Uterus (tissue), 4 donors: ENCODE measurements at places on chromosomes 1 and 21.

DNA sequence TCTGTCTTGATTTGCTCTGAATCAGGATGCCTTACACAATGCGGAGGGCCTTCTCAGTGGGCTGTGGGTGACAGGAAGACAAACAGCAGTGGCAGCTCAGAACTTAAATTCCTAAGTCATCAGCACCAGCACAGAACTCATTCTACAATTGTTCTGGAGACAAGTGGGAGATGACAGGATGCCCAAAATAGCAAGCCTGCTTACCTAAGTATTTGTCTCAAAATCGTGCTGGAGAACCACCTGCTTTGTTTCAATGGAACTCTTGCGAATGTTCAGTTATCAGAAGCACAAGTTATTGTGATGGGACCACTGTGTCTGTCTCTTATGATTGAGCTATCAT, 76.1 kb downstream of the VCAM1 start:
- no peak for DNase-seq

DNA sequence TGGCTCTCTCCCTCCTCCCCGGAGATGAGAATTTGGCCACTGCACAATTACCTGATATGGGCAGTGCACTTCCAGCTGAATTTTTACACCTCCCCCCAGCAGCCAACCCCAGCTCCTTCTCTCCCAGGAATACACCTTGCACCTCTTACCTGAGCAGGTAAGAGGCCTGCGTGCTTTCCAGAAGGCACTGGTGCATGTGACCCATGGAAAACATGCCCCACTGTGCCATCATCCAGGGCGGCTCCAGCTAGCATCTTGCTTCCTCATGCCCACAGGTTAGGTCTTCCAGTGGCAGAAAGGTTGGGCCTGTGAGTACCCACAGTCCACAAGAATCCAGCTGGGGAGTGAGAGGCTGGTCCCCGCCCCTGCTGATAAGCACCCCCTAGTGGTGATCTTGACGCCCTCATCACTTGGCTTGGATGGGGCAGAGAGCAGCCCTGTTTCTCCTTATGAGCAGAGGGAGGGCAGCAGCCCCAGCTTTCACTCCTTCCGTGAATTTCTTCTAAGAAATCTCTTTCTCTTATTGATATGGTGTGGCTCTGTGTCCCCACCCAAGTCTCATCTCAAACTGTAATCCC, 57.8 kb downstream of the EDARADD start:
- DNase-seq: no peak

GRCh38 chr1:194533641-194534040, 1347.2 kb upstream of the B3GALT2 start:
- no peak for DNase-seq

DNA sequence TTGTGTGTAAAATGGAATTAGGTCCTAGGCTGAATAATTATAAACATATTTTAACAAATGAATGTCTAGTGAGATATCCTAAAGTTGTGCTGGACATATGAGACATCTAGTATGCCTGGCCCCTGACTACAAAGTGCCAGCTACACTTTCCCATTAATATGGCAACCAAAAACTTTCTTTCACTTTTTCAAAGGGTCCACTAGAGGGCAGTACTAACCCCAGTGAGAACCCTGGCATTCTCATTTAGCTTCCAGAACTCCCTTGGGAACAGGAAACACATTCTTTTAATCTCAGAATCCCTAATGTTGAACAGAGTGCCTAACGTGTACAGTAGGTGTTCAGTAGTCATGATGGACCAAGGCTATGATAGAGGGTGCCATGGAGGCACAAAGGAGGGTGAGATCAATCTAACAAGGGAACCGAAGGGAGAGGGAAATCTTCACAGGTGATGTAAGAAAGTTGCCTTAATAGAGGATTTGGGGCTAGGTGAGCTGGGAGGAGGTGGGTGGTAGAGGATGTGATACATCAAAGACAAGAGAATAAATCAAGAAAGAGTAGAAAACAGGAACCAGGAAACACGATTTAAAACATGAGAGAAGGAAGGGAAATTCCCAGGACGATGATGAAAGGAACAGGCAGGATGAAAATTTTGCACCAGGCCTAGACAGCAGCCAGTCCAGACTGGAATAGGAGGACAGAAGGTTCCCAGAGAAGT, 41.6 kb downstream of the NSL1 start:
- DNase-seq: no peak

GRCh38 chr1:84759756-84760155, 69.5 kb upstream of the SSX2IP start:
- DNase-seq: peak; percentile 47

GRCh38 chr21:14975136-14975919, 89.5 kb downstream of the NRIP1 start:
- DNase-seq: no peak

DNA sequence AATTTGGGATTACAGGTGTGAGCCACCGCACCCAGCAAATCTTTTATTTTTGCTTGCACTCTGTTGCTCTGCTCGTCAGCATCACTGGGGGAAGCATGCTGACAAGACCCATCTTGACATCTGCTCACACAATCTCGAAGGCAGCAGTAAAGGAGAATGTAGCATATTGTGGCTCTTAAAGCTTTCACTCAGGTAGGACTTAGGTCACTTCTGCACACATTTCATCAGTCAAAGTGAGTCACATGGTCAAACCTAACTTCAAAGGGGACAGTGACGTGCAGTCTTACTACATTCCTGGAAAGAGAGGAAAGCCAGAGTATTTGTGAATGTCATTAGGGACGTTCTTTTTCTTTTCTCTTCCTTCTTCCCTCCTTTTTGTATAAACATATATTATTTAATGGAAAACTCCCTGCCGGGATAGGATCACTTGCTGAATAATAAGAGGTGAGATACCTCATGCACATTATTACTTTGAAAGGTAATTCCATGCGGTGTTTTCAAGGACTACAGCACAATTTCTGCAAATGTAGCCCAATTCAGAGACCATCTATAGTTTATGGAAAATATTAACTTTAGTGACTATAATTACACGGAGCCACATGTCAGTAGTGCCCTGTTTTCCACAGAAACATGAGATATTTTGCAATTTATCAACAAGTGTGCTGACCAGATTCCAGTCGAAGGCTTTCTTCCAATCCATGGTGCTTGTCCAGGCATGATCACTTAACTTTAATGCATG, 19.3 kb upstream of the ACBD6 start:
- DNase-seq: no peak

- no peak for DNase-seq
Observed at GRCh38 chr1:228297822-228298221, 90.0 kb downstream of the OBSCN start.

DNA sequence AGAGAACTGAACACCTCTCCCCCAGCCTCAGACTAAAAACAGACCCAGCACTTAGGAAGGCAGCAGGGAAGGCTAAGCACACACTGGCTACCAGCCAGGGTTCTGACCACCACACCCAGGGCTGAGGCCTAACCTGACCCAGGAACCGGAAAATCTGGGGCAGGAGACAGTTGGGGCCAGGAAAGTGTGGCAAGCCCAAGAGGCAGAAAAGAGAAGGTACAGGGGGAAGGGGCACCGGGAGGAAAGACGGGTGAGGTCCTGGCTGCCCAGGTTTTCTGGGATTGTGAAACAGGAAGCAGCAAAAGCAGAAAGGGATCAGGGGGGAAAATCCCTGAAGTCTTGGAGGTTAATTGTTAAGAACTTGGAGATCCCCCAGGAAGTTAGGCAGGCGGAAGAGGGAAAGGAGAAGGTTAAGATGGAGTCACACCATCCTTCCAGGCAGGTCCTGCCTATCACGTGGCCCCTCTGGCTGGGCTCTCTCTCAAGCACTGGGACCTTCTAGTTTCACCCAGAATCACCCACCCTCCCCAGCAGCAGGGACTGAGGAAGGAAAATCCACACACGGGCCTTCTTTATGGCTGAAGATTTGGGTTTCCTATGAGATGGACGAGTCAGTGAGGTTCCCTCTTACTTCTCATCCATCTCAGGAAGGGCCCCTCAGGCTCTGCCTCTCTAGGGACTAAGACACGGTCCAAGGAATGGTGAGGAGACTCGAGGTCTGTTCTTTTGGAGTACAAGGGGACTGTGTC, 2.6 kb downstream of the HDGF start:
- peak; percentile 66 for DNase-seq

GRCh38 chr1:51189421-51190073, 46.5 kb upstream of the RNF11 start:
- peak; percentile 22 for DNase-seq

- no peak for DNase-seq
Observed at GRCh38 chr21:42619166-42619565, 34.3 kb upstream of the PDE9A start.

DNA sequence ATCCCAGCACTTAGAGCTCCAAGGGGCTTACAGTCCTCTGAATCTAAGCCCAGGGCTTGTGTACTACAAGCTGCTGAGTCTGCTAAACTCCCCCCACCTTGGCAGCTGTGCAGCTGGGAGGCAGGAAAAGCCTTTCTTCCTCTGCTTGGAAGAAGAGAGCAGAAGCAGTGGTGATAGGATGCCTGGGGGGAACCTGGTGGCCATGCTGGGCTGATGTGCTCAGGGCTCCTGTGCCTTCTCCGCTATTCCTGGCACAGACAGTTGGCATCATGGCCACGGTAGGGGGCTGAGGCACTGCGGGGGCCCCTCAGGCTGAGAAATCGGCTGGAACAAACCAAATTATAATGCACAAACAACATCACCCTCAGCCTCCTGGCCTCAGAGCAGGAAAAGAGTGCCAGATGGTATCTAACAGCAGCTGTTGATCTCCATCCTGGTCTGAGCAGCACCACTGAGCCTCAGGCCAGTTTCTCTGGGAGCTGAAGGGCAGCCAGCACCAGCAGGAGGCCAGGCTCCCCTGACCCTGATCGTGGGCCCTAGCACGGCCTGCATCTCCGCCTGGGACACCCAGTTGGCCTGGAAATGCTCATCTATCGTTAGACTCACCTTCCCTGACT, 35.8 kb downstream of the ECE1 start:
- DNase-seq: peak; percentile 63

- DNase-seq: no peak
Observed at GRCh38 chr1:226325178-226325577, 16.2 kb upstream of the LIN9 start.

- no peak for DNase-seq
Observed at GRCh38 chr1:224684979-224685425, 68.9 kb downstream of the CNIH3 start.

DNA sequence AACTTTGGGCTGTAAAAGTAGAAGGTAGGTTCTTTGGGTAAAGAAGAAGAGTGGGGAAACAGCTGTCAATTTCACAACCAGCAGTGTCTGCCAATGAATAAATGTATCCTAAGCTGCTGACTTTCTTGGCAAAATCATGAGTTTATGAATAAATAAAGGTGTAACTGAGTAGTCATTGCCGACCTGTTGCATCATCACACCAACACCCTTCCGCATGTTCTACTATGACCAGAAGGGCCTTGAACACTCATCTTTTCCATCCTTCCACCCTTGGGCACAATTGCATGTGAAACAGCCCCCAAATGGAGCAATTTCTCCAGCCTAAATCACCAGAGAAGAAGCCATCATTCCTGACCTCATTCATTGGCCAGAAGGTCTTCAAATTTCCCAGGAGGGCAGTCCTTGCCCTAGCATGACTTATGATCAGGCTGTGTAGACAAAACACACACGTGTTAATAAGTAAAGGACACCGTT, 31.2 kb upstream of the QSOX1 start:
- DNase-seq: no peak

GRCh38 chr1:12519693-12520364, 98.2 kb downstream of the DHRS3 start:
- no peak for DNase-seq

GRCh38 chr1:234777856-234778220, 167.9 kb upstream of the IRF2BP2 start:
- DNase-seq: no peak

- no peak for DNase-seq
Observed at GRCh38 chr1:66757722-66758240, 5.5 kb downstream of the DYNLT5 start.

DNA sequence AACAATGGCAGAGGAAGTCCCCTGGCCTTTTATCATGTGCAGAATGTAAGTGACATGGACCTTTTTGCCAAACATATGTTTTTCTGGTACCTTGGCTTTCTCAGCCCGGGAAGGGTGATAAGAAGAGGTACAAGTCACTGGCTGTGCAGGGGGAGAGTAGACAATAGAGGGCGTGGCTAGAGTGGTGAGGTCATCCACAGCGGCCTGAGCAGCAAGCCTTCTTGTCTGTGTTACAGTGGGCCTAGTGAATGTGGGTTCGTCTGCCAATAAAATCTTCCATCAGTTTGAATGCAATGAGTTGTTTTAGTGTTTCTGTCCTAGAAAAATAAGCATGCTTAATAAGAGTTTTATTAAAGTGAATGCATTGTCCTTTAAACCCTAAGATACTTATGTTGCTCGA, 59.0 kb upstream of the PGD start:
- DNase-seq: peak; percentile 24

DNA sequence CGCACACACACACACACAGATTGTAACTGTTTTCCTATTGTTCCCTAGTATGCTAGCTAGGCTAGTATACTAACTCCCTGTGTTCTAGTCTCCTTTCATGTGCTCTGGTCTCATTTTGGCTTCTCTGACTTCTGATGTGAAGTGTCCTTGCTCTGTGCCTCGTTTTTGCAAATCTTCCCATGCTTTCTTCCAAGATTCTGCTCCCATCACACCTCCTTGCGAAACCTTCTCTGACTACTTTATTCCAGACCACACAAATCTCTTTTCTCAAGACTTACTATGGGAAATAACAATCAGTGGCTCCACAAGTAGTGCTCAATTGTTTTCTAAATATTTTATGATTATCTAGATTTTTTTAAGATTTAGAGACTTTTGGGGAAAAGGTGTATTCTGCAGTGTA, 10.3 kb downstream of the PRRX1 start:
- DNase-seq: no peak

GRCh38 chr1:229716069-229716468, 90.0 kb downstream of the URB2 start:
- DNase-seq: no peak

DNA sequence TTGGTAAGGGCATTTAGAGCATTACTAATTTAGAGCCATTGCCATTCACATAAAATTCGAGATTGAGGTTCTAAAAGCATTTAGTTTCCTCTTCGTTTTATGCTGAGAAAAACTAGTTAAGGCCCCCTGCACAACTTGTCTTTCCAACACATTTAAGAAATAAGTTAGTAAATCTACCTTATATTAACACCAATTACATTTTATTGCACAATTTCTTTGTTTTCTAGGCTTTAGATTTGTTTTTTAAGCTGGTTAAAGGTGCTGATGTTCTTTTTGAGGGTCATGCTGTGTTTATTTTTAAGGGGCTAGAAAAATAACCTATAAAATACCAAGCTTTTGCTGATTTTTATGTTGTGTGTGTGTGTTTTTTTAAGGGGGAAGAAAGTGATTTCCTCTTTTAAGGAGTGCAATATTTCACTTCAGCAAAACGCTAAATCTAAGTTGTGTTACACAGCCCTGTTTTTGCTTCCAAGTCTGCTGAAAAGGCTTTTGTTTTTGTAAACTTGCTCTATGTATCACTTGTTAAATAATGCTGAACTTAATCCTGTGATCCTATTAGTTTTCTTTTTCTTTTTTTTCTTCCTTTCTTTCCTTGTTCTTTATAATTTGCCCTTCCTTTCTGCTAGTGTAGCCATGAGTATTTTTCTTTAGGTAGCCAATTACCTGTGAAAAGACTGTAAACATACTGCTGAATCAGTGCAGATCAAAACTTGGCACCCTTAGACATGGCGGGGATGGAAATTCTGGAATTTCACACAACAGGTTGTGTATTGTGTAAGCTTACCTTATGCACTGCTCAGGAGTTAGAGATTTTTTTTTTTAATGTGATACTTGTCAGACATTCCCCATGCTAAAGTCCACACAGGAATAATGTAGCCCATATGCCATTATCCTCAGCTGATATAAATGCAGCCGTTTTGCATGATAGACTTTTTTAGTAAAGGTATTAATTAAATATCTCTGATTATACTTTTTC, 1.5 kb downstream of the CEPT1 start:
- no peak for DNase-seq
